ENCODE measurements at places on chromosomes 6 and 20.

DNA sequence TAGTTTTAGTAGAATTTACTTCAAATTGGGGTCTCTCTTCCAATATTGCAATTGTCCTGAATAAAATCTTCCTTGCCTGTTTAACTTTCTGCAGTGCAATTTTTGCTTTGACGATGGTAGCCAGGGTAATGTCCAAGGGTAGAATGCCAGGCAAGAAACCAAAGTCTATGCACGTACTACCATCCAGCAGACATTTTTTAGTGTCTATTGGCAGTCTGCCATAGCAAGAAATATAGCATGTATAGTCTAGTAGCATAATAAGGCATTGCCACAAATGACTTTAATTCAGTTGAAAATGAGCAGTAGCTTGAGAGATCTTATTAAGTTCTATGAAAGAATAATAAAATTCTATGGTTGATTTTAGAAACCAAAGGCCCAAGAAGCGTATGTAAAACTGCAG, 62.3 kb upstream of the KCNQ5 start:
- DNase-seq = no peak

DNA sequence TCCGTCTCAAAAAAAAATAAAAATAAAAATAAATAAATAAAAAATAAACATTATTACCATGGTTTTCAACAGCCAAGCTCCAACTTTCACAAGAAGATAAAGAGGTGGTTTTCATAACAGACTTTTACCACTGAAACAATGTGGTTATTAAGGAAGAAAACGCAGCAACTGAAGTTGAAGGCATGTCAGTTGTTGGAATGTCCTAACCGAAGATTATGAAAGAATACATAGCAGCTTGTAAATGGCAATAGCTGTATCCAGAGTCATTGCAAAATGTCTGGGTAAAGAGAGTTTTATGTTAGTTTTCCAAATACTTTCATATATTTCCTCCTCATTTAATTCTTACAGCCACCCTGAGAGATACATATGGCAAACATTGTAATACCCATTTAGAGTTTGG, 161.6 kb upstream of the MARCKS start:
- peak; percentile 15 for DNase-seq

GRCh38 chr6:11172501-11173327, 59.8 kb downstream of the NEDD9 start:
- peak; percentile 40 for DNase-seq

DNA sequence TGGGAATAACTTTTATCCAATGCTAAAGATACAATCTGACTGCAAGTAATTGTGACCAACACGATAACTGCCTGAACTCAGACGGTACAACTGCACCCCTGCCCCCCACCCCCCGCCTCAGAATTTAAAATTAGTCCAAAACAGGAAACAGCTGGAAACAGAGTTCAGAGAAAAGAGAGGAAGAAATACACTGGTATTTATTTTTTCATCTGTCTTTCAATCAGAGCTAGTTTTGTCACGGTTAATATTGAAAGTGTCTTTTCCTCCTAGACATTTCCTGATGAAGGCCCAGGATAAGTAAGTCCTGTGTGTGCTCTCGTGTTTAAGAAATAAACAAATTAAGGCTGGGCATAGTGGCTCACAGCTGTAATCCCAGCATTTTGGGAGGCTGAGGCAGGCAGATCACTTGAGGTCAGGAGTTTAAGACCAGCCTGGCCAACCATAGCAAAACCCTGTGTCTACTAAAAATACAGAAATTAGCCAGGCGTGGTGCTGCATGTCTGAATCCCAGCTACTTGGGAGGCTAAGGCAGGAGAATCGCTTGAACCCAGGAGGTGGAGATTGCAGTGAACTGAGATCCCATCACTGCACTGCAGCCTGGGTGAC, 21.5 kb downstream of the ACSS1 start:
- DNase-seq = no peak

DNA sequence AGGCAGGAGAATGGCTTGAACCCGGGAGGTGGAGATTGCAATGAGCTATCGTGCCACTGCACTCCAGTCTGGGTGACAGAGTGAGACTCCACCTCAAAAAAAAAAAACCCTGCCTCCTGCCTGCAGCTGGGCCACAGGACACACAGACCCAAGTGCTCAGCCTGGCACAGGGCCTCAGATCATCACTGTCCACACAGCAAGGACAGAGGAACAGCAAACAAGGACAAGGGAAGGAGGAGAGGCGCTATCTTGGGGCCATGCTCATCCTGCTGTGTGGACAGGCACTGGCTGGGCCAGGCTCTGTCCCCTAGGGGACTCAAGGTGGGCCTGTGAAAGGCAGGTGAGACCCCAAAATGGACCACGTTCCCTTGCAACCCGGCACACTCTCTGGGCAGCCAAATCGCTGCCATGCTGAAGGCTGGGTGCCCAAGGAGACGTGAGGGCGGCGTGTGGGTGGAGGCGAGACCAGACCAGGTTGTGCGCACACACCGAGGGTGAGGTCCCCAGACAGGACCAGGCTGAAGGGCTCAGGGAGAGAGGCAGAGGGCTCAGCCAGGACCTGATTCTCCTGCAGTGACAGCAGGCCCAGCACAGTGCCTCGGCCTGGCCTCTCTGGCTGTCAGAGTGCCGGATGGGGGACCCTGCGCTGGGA, 9.1 kb downstream of the UCKL1 start:
- DNase-seq = no peak

DNA sequence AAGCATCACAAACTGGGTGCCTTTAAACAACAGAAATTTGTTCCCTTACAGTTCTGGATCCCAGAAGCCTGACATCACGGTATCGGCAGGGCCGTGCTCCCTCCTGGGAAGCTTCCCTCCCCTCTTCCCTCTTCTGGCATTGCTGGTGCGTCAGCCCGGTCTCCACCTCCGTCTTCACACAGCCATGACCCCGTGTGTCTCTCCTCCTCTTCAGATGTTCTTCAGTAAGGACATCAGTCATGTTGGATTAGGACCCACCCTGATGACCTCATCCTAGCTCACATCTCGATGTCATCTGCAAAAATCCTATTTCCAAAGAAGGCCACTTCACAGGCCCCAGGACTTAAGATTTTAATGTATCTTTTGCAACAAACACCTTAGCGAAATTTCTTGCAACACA, 38.4 kb upstream of the TBXT start:
- no peak for DNase-seq

DNA sequence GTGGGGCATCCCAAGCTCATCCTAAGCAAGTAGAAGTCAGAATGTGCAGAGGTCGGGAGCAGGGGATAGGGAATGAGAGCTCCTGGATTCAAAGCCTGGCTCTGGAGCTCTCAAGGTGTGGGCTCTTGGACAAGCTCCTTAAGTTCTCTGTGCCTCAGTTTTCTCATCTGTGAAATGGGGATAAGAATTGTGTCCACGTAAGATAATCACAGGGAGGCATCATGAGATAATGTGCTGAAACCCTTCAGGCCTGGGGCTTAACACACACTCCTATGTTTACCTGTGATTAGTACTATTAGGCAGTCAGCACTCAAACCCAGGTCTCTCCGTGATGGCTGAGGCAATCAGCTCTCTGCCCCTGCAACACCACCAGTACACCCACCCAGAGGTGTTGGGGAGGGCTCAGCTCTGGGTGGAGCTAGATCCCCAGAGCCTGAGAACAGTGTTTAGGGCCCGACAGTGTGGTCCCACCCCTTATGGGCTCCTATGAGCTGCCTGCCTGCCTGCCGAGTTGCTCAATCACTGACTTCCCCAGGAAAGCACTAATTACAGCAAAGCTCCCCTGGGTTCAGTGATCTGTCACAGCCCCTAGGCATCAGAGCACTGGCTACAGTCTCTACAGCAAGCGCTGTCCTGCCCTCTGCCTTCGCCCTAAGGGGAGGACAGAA, 6.3 kb upstream of the SIRPA start:
- DNase-seq = peak; percentile 95

- no peak for DNase-seq
Observed at GRCh38 chr6:149487316-149487715, 2.5 kb upstream of the ZC3H12D start.

DNA sequence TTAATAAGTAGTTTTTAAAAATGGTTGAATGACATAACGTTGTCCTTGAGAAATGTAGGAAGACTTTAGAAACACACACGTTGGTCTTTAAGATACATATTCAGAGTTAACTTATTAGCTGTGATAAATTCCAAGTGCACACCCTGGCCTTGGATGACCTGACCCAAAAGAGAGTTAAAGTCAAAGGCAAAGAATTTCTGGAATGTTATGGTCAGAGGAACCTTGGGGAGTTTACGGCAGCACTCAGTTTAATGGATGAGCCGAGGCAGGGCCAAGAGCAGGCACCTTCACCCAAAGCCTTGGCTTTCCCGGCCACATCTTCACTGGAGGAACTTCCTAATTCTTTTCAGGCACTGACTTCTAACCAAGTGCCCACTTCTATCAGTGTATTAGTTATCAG, 200.5 kb downstream of the SMOC2 start:
- DNase-seq = no peak

DNA sequence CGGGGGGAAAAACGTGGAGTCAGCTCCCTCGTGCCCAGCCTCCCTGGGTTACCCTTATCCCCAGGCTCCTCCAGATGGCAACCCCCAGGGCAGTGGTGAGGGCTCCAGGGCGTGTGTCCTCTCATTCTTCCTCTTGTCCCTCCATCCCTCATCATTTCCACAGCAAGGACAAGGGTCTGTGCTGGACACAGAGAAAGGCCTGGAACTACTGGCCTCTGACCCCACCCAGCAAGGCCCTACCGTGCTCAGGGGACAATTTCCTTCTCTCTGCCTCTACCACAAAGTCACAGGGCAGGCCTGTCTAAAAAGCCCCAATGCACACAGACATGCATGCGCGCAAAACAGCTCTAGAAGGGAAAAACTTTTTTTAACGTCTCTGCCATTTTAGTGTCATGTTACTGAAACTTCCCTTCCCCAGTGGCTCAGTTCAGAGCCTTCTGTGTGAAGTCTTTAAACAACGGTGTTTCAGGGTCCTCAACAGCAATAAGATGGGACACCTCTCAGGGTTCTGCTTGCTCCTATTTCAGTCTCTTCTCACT, 1.1 kb upstream of the SLC35B2 start:
- no peak for DNase-seq

DNA sequence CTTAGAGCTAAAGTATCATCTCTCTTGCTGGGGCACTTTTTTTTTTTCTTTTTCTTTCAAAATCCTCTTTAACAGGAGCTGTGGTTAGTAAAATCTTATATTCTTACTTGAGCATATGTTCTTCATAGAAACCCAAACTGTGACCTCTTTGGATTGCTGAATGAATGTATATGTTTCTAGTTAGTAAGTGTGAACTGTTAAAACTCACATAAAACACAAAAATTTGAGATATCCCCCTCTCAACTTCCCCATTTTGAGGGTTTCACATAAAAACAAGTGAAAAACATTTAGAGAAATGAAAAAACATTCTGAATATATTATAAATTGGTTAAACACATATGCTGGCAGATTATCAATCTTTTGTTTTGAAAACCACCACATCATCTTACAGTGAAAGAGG, 78.1 kb downstream of the INSM1 start:
- DNase-seq = no peak

- no peak for DNase-seq
Observed at GRCh38 chr6:41372832-41373626, 37.6 kb downstream of the NCR2 start.

DNA sequence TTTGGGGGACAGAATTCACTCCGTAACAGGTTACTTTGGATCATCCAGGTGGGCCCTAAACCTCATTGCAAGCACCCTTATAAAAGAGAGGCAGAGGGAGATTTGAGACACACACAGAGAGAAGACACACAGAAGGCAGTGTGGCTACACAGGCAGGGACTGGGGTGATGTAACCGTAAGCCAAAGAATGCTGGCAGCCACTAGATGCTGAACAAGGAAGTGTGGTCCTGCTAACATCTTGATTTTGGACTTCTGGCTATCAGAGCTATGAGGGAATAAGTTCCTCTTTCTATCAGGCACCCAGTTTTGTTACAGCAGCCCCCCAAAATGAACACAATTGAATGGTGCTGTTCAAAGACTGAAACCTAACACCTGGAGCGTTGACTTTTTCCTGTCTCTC, 191.3 kb upstream of the MYLIP start:
- DNase-seq = no peak

GRCh38 chr6:164870164-164870563, 439.2 kb downstream of the C6orf118 start:
- no peak for DNase-seq

DNA sequence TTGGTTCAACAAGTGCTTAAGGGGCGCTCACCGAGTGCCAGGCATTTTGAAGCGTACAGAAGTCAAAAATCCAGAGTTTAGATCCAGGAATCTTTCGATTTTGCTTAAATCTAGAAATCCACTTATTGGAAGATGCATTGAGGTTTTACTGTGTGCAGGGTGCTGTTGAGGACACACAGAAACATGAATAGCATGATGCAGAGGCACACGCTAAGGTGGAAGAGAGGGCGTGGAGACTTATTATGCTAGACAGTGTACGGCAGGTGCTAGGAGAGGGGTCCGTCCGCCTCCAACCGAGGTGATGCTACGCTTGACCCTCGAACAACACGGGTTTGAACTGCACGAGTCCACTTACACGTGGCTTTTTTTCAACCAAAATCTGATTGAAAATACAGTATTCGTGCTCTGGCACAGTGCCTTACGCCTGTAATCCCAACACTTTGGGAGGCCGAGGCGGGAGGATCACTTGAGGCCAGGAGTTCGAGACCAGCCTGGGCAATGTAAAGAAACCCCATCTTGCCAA, 1.0 kb upstream of the KIF13A start:
- no peak for DNase-seq

GRCh38 chr6:92271091-92271490, 1148.3 kb downstream of the EPHA7 start:
- no peak for DNase-seq

GRCh38 chr20:8837396-8837795, 231.5 kb upstream of the PLCB4 start:
- no peak for DNase-seq

DNA sequence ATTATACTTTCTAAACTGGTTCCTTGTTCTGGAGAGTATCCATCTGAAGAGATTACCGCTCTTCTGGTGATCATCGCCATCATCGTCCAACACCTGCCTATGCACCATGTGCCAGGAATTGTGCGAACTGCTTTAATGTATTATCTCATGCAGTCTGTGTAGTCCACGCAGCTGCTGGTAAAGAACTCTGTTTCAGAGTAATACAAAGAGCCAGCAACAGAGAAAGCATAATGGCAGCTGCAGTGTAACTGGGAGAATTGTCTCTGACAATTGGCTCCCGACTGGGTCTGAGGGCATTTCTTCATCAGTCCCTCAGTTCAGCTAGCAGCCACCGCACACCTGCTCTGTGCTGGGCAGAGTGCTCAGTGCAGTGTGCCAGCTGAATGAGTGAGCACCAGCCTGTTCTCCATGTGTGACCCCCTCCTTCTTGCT, 383.4 kb downstream of the GRIK2 start:
- DNase-seq = no peak

- DNase-seq = no peak
Observed at GRCh38 chr6:72916298-72916697, 294.4 kb downstream of the KCNQ5 start.

DNA sequence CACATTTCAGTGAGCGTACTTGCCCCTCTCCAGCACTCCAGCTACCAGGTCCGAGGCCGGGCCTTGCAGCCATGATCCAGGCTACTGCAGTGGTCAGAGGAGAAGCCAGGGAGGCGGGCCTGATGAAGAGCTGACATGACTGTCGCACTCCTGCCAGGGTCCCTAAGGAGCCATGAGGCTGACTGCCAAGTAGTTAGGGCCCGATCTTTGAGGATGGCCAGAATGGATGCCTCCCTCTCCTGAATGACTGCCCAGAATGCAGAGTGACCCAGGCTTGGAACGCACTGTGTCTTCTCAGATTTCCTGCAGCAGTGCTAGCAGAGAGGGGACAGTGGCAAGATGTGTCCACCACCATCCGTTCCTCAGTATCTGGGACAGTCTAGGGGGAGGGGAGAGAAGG, 24.7 kb upstream of the LRFN2 start:
- no peak for DNase-seq

GRCh38 chr6:161268531-161269210, 5.2 kb downstream of the AGPAT4 start:
- DNase-seq = no peak
